ENCODE measurements at places on chromosomes 7 and 10.
A peak's percentile ranks its signal among the peaks of the same experiment; 100 is the strongest.

DNA sequence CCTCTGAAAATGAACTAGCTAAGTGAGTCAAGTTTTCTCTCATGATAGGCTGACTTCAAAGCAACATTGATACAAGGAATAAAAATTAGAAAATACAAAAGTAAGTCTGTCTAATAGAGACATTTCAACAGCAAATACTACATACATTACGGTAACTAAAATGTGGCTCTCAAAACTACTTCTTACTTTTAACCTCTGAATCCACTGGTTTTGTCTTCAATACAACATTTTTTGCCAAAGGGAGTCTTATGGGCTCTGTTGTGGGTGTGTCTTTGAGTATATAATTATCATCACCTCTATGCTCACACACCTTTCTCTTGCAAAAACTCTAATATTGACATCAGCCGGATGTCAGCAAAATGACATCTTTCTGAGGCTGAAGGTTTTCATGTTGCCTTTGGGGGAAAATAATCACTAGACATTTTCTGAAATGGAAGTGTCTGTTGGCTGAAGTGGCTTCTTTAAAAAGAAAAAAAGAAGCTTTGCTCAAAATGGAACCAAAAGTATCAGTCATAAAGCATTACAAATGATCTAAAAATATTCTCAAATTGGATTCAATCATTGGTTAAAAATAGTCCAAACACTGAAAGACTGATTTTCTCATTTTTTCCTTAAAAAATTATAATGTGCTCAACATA lies 41.8 kb upstream of the FAM133B start:
- DNase-seq = no peak

GRCh38 chr7:121419201-121420148 lies 23.4 kb upstream of the FAM3C start:
- DNase-seq = no peak

DNA sequence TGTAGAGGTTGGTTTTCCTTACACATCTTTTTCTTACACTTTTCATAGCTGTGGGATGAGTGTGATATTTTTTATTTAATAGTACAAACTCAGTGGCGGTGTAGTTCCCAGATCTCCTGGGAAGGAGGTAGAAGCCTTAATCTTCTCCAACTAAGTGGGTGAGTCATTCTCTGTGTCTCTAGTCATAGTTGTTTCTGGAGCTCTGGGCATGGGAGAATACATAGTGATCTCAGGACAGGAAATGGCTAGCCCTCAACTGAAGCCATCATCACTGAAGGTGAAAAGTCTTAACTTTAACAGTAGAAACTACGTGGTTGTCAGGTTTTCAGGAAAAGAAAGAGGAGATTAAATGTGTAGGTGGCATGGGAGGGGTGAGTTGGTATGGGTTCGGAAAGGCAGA lies 319.4 kb upstream of the FZD8 start:
- no peak for DNase-seq

- DNase-seq = peak; percentile 84
Observed at GRCh38 chr10:131896403-131896802, 4.4 kb upstream of the PPP2R2D start.

- DNase-seq = no peak
Observed at GRCh38 chr7:25753837-25754236, 398.2 kb upstream of the NFE2L3 start.

DNA sequence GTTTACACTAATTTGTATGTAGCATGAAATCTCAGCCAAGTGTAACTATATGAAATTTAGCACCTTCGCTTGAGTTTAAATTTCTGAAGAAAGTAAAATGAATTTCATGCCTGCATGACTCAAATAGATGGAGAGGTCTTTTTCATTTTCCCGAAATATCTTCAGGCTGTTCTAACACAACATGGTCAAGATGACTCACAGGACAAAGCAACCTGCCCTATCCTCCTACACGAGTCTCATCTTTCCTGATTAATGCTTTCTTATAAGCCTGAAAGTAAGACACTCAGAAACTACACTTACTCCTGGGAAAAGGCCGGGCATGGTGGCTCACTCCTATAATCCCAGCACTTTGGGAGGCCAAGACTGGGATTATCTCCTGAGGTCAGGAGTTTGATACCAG lies 41.2 kb downstream of the CH25H start:
- no peak for DNase-seq

GRCh38 chr7:6589829-6590644 lies at the start of gene INTS15:
Gene INTS15, plus strand, starts transcription at chr7:6590021. Its CDS starts 263 bp downstream, at chr7:6590284.
- DNase-seq = peak; percentile 50

DNA sequence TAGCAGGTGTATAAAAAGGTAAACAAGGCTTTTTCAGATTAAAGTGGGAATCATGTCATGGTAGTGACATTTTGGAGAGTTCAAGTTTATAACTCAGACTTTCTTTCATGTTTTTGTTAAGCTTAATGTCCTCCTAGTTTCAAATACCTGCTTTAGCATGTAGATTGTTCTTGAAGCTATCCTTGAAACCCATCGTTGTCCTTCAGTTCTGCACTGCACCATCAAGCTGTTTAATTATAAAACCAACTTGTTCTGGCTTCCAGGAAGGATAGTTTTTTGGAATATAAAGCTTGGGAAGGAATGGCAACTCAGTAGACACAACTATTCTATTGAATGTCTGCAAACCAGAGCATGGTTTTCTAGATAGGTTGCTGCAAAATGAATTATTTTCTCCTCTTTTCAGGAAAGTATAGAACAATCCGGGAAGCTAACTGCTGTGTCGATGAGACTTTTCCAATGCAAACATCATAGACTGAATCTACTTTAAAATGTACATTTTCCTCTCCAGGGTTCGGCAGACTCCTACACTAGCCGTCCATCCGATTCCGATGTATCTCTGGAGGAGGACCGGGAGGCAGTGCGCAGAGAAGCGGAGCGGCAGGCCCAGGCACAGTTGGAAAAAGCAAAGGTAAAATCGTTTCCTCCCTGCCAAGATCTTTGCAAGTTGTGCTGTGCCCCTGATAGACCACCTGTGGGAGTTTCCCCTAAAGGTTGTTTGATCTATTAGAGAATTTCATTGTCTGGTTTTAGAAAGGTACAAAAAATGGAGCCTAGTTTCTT lies 249.8 kb downstream of the NSUN6 start:
- no peak for DNase-seq

DNA sequence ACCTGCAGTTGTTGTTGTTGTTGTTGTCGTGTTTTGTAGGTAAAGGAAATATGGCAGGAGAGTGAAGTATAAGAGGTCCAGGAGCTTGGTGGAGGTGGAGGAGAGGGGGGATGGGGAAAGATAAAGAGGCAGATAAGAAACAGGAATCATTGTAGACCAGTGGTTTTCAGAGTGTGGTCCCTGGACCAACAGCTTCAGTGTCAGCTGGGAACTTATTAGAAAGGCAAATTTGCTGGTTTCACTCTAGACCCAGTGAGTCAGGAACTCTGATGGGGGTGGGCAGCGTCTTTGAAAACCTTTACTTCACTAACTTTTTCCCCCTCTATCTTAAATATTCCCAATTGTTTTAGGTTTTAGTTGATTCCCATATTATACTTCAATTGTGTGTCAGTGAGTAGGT lies 241.5 kb downstream of the AUTS2 start:
- DNase-seq = no peak

DNA sequence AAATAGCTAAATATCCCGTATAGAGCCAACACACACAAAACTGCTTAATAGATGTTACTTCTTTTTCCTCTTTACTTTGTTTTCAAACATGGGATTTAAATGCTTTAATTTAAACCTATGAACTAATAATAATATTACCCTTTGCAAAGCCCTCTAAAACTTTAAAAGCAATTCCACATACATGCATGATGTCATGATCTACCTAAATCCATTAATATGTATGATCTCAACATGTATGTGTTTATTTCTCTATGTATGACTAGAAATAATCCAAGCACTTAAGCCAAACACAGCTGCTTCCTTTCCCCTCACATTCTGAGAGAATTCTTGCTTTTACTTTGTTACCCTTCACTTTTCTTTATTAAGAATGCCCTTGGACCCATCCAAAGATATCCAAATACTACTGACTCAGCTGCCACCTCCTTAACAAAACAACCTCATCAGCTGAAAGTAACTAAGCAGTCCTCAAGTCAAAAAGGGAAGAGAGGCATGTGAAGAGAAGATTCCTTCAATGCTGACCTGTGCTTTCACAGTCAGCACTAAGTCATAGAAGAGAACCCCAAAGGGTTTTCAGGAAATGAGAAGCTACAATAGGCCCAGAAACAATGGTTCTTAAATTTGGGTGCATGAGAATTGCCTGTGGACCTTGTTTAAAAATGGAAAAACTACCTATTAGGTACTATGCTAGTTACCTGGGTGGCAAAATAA lies 266.4 kb upstream of the LRGUK start:
- no peak for DNase-seq

DNA sequence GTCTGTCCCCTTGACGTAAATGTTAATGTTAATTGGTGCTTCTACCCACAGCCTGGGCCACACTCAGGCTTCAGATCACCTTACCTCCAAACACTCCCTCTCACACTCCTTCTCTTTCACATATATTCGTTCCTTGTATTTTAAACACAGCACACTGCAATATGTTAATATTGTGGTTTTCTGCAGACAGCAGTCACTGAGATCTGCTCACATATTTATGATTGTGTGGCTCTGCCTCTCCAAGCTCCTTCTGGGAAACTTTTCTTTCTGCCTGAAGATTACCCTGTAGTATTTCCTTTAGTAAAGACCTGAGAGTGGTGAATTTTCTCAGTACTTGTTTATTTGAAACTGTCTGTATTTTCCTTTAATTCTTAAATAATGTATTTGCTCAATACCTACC lies 104.7 kb downstream of the VWC2 start:
- DNase-seq = no peak

GRCh38 chr7:27377988-27378387 lies 135.4 kb downstream of the EVX1 start:
- no peak for DNase-seq

DNA sequence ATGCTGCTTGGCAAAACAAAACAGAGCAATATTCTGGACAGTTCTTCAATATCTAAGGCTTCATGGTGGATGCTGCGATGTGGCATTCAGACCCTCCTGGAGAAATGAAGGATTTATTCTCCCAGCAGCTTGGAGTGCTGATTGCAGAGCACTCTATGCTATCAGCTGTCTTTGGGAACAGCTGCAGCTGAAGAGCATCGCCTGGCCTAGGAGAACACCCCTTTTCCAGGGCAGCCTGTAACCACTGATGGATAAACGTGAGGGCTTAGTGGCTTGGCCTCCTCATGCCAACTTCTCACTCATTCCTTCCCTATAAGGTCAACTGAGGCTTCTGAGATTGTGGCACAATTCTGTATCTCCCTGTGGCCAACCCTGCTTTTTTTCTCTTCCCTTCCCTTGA lies 638.1 kb upstream of the CNTNAP2 start:
- no peak for DNase-seq

DNA sequence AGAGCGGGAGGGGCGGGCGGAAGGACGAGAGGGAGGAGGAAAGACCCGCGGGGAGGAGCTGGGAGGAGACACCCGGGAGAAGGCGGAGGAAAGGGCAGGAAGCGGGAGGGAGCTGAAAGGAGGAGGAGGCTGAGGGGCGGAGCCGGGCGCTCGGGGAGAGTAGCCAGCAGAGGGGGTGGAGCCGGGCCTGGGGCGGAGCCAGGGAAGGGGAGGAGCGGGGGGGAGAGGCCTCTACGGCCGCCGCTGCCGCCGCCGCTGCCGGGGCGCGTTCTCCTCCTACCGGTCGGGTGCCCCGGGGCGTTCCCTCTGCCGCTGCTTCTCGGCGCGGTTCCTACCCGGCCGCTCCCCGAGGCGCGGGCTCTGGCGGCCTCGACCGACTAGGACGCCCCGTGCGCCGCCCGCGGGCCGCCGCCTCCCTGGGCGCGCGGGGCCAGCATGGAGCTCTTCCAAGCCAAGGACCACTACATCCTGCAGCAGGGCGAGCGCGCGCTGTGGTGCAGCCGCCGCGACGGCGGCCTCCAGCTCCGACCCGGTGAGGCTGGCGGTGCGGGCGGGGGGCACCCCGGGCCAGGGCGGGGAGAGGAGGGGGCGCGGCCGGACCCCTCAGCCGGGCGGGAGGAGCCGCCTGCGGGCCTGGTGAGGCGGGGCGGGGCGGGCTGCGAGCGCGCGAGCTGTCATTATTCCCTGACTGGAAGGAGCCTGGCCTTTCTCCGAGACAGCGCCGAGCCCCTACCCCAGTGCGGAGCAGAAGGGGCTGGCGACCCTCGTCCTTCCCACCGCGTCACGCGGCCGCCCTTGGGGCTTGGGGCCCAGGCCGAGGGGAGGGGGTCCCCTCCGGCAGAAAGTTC lies at the start of gene INPP5F:
TSS of gene INPP5F (plus strand) at position 223 of the 848 bp plus-strand sequence. CDS start at position 436, 213 bp downstream.
- peak; percentile 95 for DNase-seq

GRCh38 chr7:98175260-98175940 lies 35.8 kb upstream of the BHLHA15 start:
- no peak for DNase-seq

- no peak for DNase-seq
Observed at GRCh38 chr7:135486261-135486920, 23.5 kb downstream of the CNOT4 start.

DNA sequence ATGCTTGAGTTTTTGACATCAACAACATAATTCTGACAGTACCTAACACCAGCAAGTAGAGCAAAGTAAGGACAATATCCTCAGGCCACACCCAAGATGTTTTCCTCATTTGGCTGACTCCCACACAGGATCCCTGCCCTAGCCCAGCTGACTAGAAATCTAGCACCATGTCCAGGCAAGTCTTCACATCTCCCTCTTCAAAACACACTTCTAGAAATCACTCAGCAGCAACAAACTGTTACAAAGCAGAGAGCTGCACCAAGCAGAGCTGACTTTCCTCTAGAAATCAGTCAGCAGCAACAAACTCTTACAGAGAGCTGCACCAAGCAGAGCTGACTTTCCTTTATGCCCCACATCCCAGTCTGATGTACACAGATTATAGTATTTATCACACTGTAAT lies 7.7 kb downstream of the TMEM168 start:
- no peak for DNase-seq

- no peak for DNase-seq
Observed at GRCh38 chr7:79782256-79782655, 328.8 kb upstream of the MAGI2 start.

GRCh38 chr10:13759168-13759567 lies 172.4 kb downstream of the PRPF18 start:
- no peak for DNase-seq

DNA sequence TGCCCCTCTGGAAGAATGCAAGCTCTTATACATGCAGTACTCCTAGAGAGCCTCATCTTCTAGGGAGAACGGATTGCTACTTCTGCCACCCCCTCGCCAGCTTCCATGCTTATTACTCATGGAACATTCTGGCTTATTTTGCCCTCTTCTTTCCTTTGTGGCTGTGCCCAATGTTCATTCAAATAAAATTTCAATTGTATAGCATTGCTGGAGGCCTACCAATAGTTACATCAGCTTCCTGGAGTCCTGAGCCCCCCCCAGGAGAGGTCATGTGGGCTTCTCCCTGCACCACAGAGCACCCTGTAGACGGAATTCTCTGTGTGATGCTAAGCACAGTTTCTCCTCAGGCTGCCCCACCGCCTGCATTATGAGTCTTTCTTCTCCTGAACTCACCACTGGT lies 1094.0 kb downstream of the KCNMA1 start:
- DNase-seq = no peak

DNA sequence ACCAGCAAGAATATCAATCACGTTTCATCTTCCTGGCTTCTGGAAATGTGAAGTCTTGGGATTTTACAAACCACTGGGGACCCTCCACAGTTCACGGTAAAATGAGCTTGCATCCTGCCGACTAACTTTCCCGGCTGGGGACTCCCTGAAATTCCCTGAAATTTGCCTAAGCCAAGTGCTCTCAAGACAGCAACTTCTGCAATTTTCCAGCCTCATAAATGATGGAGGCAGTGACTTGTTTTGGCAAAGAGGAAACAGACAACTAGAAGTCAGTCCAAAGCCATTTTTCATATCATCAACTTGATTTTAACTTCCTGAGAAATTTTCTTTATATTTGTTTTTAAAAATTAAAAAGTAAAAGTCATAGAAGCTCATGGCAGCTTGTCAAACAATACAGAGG lies 212.3 kb downstream of the FANK1 start:
- DNase-seq = no peak

GRCh38 chr10:48607356-48608278 lies 2.7 kb upstream of the ARHGAP22 start:
- DNase-seq = no peak

Data from GF-D8 (cell line).